Activated naive CD4-positive, alpha-beta T cell treated with anti-CD3 and anti-CD28 coated beads, Interleukin-2, amount 10 ng/mL, durations not matched to agents 7 days and 5 days (primary cell): ENCODE measurements at places on chromosomes 7 and 10.

- DNase-seq = no peak
These were observed 250.1 kb downstream of the ABCA13 start for GRCh38 chr7:48421357-48421756.

- DNase-seq = no peak
These were observed 64.8 kb downstream of the ARMC3 start for GRCh38 chr10:22992621-22993020.

DNA sequence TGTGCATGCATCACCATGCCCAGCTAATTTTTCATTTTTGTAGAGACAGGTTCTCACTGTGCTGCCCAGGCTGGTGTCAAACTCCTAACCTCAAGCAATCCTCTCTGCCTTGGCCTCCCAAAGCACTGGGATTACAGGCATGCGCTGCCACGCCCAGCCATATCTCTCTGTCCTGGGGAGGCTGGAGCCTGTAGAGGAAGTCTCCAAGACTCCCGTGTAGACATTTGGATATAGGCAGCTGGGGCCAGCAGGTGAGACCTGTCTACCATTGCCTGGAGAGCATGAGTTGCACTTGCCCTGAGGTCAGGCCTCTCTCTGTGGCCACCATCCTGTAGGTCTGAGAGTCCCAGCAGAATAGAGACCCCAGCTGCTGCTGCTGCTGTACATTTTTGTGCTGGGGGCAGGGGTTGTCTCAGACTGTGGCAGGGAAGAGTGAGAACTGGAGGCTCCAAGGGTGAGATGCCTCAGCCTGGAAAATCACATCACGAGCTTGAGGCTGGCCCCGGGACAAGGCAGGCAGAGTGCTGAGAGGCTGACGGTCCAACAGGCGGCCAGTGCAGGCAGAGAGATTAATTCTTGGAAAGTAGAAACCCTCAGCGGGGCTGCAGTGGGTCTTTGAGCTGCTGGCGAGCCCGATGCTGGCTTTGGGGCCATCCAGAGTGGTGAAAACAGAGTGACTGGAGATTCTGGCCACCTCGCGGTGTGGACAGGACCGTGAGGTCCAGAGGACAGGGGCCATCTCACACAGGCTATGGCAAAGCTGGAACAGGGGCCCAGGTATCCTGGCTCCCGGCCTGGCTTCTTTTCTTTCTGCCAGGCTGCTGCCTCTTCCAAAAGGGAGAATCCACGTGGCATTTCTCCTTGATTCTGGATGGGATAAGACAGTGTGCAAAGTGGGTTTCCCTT, 60.9 kb downstream of the TMEM270 start:
- no peak for DNase-seq

DNA sequence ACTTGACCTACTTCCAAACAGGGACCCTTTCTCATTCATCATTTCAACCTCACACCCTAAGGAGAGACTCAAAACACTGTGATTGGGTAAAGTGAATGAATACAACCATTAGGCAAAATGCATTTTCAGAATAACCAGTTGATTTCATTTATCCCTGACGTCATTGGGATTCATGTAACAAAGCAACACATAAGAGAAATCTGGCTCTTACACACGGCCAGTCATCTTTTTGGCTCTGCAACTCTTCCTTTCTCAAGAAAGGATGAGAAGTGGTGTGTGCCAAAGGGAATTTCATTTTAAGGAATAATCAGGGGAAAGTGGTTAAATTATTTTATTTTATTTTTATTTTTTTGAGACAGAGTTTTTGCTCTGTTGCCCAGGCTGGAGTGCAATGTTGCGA, 83.1 kb downstream of the CPVL start:
- DNase-seq = no peak

DNA sequence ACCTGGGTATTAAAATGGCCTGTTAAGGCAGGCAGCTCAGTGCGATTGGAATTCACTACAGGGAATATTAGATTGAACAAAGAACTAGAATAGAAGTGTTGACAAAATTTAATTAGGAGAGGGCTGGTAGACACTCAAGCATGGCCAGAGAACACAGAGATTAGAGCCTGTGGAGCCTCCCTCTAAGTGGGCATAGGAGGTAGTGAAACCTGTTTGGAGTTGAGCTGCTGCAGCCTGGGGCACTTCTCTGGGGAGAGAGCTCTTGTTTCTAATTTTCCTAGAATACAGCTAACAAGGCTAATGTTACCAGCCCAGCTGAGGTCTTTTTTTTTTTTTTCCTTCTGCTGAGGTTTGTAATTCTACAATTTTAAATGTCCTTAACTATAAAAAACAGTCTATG, 46.4 kb downstream of the TMEM168 start:
- no peak for DNase-seq

- no peak for DNase-seq
These were observed 387.6 kb upstream of the NRP1 start for GRCh38 chr10:33722067-33722466.

GRCh38 chr10:79555354-79556309, 4.6 kb downstream of the SFTPA2 start:
- no peak for DNase-seq

- DNase-seq = no peak
These were observed 3.7 kb upstream of the NDST2 start for GRCh38 chr10:73814896-73815718.

DNA sequence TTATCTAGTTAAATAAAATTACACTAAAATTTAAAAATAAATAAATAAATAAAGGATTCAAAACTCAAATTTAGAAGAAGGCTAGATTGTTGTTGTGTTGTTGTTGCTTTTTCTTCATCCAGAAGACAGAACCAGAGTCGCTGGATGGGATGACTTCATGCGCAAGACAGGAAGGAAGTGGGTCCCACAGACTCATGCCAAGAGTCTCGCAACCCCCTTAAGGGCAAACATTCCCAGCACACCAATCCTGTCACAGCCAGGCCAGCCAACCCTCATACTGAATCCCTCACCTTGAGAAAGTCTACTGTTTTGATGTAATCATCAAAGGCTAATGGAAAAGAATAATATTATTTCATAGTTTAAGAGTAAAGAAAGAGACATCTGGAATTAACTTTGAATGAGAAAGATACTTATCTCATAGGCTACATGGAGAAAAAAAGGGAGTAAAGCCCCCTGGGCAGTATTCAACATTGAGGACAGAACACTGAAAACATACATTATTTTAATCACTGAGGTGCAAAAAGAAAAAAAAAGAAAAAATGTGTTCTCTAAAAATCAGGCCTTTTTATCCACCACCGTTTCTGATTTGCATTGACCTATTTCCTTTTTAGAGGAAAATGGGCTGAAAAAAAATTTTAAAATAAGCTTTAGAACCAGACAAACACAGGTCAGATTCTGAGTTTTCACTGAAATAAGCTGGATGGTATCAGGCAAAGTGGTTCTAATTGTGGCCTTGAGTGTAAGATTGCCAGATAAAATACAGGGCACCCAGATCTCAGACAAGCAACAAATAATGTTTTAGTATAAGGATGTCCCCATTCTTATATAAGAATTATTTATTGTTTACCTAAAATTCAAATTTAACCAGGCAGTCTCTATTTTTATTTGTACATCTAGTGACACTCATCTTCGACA, 826.5 kb downstream of the TNS3 start:
- no peak for DNase-seq

- no peak for DNase-seq
These were observed 3.9 kb downstream of the DDX21 start for GRCh38 chr10:68959695-68960527.

- DNase-seq = no peak
These were observed 159.9 kb upstream of the MGMT start for GRCh38 chr10:129307141-129307540.

DNA sequence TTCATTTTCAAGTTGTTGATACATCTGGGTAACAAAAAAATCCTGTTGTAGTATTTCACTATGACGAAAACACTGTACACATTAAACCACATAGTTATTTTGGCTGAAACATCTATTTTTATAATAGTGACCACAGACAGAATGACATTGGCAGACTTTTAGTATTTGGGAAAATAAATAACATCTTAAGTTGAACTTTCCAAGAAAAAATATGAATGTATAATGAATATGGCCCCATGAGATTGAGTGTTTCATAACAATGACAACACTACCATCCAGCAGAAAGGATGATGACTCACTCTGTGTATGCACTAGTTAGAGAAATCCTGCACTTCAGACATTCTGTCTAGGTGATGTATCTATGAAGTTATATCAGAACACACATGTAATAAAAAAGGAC, 118.1 kb downstream of the SEMA3D start:
- no peak for DNase-seq

- no peak for DNase-seq
These were observed 168.8 kb downstream of the TMEM26 start for GRCh38 chr10:61284222-61284890.

GRCh38 chr7:24730018-24730369, 27.3 kb downstream of the GSDME start:
- DNase-seq = no peak

DNA sequence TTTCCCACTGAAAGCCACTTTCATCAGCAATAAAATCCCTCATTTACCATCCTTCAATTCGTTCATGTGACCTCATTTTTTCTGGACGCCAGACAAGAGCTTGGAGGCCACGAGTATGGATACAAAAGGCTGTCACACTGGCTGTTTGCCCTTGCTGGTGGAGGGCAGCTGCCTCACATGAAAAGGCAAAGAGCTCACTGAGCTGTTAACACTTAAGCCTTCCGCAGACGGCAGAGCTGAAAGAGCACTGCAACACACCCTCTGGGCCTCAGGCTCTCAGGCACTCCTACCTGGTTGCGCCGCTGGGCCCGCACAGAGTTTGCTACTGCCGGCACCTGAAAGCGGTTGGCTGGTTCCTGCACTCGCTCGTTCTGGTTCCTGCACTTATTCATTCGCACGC, 193.5 kb downstream of the CFTR start:
- no peak for DNase-seq

DNA sequence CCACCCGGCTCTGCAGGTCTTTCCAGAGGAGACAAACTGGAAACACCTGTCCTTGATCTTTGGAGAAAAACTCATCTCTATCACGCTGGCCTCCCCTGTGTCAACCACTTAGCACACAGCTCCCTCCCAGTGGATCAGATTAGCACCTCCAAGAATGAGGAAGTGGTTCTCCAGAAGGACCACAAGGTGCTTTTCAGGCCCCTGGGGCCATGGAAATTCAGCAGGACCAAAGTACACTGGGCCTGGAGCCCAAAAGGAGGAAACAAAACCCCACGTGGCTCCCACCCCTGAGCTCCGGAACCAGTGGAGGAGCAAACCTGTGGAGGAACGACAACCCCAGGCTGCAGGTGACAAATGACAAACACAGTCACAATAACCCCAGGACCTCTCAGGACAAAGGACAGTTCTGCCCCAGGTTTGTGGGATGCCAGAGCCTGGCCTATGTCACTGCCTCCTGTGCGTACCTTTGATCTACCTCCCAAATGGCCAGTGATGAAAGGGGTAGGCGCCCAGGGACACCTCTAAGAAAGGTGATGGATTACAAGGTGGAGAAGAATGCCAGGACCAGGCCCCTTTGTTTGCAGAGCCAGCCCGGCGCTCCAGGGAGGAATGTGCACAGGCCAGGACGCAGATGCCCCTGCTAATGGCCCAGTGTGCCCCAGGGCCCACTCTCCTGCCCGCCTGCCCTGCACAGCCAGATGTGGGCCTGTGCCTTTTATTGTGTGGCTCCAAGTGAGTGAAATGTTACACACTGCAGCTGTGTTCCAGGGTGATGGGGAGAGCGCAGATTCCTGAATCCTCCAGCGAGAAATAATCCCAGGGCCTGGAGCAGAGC, 5.7 kb downstream of the TNS3 start:
- DNase-seq = no peak

DNA sequence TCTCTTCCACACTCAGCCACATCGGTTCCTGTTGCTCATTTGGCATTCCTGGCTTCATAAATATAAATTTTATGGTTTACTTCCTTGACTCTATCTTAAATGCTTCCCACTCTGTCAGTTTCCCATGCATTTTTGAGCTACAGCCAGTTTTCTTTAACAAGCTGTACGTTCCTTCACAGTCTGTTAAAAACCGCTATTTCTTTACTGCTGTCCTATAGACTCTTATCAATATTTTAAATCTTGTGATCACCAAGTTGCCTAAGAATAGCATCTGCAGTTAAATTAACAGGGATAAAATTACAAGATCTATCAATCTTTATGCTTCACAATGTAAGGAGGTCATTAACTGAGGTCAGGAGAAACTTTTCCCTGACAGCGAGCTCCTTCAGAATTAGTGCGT, 103.1 kb upstream of the RHOBTB1 start:
- DNase-seq = no peak

GRCh38 chr7:135385209-135385608, 124.7 kb downstream of the CNOT4 start:
- DNase-seq = no peak

GRCh38 chr7:37943905-37944736, 23.7 kb downstream of the EPDR1 start:
- no peak for DNase-seq

DNA sequence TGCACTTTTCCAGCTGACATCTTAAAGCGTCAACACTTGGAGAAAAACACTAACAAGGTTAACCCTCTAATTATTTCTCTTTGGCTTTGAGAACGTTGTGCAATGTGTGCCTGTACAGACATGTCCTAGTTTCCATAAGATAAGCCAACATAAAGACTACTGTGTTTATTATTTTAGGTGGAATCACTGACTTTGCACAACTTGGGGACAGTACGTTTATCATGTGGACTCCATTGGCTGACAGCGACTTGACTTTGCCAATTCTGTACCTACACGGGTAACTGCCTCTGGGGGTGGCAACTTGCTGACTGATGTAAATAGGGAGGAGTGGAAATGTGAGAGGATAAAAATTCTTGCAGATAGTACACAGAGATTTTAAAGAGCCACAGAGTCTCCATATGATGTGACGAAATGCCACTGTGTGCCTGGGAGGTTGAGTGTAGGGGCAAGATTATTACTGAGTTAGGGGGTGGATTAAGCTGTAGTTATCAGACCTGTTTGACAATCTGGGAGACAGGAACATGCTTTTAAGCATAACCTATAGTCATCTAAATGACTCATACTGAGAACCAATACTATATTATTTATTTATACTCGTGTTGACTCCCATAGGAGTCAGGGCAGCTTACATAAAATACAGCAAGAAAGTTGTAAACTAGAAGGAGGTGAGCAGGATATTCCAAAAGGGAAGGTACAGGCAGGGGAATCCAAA, 21.0 kb downstream of the SLC13A4 start:
- DNase-seq = no peak

GRCh38 chr10:75019370-75019769, 92.1 kb upstream of the SAMD8 start:
- no peak for DNase-seq

- no peak for DNase-seq
These were observed 175.2 kb downstream of the GRM3 start for GRCh38 chr7:86818903-86819302.

DNA sequence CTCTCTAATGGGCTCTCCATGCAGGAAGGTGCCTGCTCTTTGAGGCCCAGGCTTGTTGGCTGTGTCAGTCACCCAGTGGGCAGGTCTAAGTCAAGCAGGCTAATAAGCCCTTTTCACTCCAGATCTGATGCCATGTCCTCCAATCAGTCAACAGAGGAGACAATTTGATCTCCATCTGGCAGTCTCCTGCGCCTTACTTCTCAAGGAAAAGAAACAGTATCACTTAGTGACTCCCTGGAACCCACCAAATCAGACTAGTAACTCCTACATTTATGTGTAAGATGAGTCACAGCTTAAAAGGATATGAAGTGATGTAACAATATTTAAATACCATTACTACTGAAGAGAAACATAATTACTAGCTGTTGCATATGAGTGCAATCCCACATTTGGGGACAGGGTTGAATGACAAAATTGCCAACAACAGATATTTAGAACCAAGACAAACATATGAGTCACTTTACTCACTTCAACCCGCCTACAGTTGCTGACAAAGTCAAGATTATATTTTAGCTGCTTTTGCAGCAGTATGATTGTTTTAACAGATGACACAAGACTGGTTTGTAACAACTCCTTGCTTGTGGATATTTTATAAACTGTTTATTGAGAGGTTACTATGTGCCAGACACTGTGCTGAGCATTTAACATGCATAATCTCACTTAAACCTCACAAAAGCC, 72.1 kb downstream of the USP6NL start:
- no peak for DNase-seq
